Esophagus squamous epithelium (tissue), 5 donors: ENCODE measurements at places on chromosomes 7 and 10.

GRCh38 chr7:127652333-127653248, 597 bp downstream of the SND1 start:
- DNase-seq, result no peak

DNA sequence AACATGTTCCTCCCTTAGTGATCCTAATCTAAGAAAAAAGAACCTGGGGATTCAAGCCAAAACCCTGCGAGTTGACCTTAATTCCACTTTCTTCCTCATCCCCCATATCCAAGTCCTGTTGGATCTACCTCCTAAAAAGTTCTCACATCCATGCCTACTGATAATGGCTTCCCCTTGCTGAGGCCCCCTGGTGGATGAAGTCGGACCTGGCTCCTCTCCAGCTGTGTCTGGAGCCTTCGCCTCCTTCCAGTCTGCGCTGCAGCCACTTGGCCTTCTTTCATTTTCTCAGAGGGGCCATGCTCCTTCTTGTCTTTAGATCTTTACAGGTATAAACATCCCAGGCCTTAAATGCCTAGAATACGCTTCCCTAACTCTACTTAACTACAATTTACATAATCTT, 8.1 kb downstream of the PDE1C start:
- no peak for DNase-seq

DNA sequence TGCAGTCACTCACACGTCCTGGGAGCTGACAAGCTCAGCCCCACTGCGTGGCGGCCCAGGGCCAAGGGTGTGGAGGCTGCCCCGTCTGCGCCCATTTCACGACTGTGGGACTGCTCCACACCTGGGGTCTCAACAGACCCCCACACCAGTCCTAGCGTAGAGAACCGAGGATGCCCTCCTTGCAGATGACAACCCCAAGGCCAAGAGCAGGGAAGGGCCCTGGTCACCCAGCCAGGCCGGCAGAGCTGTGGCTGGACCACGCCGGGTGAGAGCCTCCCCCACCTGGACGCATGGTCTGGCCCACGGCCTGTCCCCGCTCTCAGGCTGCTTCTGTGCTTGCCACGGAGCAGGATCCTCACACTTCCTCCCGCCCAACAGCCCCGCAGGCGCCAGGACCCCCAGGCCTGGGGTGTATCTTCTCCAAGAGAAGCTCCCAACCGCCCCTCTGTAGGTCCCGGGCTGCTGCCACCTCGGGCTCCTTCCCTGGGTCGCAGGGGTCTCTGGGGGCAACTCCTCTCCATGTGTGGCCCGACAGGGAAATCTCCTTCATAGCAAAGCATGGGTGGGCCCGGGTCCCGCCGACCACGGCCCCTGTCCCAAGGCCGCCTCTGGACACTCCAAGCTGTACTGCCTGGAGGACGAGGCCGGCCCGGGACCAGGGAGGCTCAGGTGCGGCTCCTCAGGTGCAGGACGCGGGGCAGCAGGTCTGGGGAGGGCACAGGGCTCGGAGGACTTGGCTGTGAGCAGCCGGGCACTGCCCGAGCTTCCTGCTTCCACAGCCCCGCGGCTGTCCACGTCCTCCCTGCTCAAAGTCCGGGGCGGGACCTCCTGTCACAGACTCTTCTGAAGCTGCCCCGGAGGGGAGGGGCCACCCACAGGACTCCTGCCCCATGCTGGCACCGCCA, 88.8 kb downstream of the FOXL3 start:
- DNase-seq, result no peak

DNA sequence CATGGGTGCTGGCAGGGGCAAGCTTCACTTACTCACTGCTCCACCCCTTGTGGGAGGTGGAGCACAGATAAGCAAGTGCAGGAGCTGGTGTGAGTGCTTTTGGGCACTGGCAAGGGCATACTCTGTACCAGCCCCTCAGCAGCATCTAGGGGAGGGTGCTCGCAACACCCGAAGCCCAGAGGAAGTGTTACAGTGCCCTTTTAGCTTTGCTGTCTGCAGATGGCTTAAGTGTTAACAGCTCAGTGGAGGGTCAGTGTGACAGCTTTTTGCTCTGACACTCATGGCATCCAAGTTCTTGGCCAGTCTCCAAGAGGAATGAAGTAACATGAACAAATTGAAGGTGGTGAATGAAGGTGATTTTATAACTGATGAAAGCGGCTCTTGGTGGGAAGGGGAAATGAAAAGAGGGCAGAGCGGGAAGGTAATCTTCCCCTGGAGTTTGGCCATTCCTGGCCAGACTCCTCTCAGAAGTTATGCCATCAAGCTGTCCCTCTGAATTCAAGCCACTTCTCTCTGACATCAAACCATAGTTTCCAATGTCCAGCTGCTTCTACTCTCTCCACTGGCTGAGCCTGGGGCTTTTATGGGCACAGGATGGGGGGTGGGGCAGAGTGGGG, 862.5 kb downstream of the KCNMA1 start:
- DNase-seq, result no peak

- DNase-seq, result no peak
These were observed 195.0 kb upstream of the AGK start for GRCh38 chr7:141356161-141356560.

DNA sequence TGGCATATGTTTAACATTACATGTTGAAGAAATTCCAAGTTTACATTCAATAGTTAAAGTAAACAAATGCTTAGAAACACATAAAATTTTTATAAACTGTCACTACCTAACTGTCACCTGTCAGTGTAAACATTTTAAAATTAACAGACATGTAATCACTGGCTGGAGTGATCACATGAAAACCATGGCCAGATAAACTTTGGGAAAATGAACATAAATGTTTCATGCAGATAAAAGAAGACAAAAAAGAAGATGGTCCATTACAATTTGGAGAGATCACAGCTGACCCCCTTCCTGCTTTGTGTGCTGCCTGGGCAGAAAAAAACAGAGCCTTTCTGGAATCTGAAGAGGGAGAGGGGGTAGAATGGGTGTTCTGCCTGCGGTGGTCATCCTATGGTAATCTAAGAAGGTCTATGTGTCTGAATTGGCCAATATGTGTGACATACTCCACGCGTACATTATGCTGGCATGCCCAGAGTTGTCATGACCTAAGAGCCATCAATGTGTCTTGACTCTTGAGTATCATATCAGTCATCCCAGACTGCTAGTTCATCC, 57.5 kb upstream of the MEOX2 start:
- no peak for DNase-seq

GRCh38 chr7:116732788-116733694, 61.0 kb downstream of the MET start:
- no peak for DNase-seq

DNA sequence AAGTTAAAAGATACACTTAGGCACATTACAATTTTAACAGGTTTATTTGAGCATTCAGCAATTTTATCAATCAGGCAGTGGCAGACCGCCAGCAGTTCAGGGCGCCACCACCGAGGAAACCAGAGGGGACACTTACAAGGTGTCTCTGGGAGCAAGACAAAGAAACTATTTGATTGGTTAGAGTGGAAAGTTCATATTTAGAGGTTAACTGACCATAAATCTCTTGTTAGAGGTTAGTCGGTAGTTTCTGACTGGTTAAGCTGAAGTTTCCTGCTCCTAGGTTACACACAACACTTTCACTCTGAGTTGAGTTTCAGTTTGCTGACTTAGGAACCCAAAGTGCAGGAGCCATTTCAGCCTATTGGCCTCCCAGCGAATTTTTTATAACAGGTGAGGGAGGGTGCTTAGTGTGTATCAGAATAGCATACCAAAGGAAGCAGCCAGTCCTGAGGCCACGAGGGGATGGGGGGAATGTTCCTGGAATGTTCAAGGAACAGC, 10.8 kb upstream of the PVRIG start:
- DNase-seq, result no peak

DNA sequence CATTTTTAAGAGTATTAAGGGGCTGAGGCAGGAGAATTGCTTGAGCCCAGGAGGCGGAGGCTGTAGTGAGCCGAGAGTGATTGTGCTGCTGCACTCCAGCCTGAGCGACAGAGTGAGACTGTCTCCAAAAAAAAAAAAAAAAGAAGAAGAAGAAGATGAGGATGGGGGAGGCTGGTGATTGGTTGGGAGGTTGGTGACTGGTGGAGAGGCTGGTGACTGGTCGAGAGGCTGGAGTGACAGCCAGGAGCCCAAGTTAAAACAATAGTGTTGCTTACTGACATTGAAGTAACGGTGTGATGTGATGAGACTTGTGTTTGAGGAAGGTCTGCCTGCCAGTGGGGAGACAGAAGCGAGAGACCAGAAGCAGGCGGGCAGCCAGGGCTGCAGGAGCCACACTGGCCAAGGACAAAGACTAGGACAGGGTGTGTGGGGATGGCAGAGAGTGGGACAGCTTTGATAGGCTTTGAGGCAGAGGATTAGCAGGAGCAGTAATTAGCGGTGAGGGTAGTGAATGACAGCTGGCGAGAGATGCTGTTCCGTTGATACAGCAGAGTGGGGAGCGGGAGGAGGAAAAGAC, 4.9 kb downstream of the SRRT start:
- DNase-seq, result no peak

DNA sequence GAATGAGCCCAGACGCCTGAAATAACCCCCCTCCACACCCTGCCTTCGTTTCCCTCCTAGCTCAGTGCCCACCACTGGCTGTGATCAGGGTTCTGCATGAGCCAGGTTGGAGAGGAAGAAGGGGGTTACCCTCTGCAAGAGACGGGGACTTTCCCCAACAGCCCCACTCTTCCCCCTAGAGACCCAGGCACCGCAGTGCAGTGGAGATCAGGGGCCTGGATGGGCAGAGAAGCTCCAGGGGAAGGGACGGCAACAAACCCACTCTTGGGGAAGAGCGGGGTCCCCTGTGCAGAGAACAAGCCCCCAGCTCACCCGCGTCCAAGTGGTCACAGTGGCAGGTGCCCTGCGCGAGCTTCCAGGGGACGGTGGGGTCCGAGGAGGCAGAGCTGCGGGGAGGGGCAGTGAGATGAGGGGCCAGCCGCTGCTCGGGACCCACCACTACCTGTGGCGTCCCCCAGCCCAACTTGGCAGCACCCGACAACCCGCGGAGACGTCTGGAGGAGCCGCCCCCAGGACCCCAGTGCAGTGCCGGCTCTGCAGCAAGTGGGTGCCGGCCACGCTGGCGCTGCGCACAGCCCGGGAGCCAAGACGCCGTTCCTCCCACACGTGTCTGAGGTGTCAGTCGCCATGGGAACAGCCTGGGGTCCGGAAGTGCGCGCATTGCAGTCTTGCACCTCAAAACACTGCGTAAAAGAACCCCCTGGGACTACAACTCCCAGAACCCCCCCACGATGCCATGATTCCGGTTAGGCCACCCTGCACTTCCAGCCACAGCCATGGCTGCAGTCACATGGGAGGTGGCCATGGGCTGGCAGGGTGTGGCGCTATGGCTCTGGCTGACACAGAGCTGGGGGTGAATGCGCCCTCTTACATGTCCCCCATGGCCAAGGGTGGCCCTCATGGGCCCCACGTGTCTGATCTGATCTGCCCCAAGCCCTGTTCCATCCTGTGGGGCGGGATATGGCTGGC, 45.8 kb upstream of the WIPI2 start:
- no peak for DNase-seq

- DNase-seq, result no peak
These were observed 5.9 kb upstream of the MAGI2 start for GRCh38 chr7:79459381-79459780.

DNA sequence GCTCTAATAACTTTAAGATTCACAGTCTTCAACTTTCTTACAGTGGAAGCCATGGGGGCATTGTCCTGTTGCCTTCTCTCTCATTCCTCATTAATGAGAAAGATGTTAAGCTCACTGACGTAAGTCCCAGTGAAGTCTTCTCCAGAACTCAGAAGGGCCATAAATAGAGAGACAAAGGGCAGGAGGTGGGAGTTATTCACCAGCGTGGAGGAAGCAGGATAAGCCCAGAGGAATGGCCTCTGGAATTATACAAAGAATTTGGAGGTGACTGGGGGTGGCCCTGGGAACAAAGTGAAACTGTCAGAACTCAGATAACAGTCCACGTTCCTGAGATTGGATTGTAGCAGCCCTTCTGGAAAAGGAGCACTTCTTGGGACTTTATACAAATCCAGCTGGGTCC, 52.4 kb downstream of the SORBS1 start:
- DNase-seq, result no peak

DNA sequence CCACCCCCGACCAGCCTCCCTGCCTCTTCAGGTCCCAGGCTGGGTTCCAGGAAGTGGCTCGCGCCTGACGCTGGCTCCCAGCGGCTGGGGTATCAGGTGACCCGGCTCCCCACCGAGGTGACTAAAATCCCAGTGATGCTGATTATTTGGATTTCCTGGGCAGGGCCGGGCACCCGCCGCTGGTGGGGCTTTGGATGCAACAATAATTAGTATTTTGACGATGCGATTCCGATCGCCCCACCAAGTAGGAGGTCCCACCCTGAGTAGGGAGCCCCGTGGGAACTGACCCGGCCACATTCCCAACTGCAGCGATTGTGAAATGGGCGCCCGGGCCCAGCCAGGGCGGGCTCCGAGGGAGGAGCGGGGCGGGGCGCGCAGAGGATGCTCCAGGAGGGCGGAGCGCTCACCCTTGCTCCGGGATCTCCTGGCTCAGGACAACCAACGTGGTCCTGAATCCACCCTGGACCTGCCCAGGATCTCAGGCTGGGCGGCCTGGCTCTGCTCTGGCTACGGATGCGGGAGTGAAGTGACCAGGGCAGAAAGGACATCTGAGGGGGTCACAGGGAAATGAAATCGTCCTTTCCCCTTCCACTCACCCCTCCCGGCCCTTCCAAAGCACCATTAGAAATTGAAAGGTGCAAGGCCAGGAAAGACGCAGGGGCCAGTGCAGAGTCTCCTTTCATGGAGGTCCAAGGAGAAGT, 32.6 kb downstream of the DUSP5 start:
- no peak for DNase-seq

- DNase-seq, result no peak
These were observed 361.1 kb downstream of the HGF start for GRCh38 chr7:81408728-81409127.

DNA sequence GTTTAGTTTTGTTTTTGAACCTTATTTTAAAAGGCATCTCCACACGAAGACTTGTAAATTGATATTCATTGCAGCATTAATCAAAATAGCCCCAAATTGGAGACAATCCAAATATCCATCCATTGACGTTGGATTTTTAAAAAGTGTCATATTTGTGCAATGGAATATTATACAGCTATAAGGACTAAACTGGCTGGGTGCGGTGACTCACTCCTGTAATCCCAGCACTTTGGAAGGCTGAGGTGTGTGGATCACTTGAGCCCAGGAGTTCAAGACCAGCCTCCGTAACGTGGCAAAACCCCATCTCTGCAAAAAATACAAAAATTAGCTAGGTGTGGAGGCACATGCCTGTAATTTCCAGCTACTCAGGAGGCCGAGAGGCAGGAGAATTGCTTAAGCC, 35.1 kb downstream of the XRCC2 start:
- no peak for DNase-seq

DNA sequence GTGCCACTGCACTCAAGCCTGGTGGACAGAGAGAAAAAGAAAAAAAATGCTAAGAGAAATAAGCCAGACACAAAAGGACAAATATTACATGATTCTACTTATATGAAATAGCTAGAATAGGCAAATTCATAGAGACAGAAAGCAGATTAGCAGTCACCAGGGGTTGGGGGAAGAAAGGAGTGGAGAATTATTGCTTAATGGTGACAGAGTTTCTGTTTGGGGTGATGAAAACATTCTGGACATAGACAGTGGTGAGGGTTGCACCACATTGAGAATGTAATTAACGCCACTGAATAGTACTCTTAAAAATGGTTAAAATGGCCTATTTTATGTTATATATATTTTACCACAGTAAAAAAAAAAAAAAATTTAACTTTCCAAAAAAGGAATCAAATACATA, 6.4 kb upstream of the NT5C2 start:
- DNase-seq, result no peak
